Naive thymus-derived CD8-positive, alpha-beta T cell (primary cell): ENCODE measurements at places on chromosomes 7 and 10.

DNA sequence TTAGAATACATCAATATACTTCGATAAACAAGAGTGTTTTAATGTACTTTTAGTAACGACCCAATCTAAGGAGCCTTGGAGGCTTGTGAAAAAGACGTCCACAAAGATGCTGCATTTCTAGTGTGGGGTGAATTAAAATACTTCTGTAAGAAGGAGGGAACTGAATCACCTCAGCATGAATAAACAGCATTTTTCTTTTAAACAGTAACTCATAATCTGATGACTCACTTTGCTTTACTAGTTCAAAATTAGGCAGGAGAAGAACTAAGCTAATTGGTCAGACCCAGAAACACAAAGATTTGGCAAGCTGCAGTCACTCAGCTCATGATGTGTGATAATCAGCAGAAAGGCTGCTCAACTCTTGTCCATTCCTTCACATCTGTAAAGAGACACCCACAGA, 24.2 kb downstream of the NCOA4 start:
- no peak overlapping the region for H3K4me3 ChIP-seq
- no peaks in the 10 kb centered on the region for H3K27me3 ChIP-seq
- peaks cover 2% of the 10 kb centered on the region for H3K4me1 ChIP-seq

DNA sequence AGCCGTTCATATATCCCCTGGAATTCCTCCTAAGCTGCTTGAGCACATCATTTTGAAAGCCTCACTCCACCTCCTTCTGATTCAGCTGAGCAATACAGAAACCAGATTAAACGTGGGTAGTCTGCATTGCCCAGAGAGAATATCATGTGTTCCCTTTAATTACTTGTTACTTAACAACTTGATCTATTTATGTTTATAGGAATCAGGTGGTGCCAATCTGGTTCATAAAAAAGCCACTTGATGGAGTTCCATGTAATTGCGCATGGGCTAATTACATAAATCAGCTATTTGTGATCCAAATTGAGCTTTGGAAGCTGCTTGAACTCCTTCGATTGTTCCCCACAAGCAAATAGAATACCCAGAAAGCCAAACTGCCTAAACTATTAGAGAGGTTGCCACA, 114.7 kb upstream of the ADCY1 start:
- DNase-seq, result no peak
- no peaks in the 10 kb centered on the region for H3K4me1 ChIP-seq

DNA sequence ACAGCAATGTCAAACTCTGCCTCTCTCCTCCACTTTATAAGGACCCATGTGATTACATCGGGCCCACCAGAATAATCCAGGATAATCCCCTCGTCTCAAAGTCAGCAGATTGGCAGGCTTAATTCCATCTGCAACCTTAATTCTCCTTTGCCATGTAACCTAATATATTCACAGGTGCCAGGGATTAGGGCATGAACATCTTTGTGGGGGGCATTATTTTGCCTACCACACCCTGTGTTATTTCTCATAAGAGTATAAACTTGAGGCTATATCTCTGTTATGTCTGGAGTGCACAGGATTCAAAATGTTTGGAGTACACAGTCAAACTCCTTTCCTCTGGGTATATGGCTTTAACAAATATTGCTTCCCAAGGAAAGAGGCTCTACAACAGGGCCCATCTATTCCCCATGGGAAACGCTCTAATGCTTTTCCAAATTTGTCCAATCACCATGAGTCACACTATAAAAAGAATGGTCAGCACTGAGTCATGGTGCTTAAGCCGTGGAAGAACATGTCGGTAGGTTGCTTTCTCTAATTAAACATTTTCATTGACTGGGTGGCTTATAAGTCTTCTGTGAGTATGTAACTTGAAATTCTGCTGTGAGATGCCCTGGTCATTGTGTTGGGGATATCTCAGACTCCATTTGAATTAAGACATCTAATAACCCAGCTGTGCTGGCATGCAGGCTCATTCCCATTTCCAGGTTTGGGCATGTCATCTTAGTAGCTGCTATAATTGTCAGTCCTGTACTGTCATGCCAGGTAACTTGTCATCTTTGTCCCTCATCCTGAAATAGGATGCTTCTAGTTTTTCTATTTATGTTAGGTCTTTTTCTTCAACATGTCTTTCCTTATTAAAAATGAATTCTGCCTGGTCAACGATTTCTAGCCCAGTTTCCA, 11.5 kb upstream of the AKR1B10 start:
- DNase-seq, result no peak
- no peaks in the 10 kb centered on the region for H3K27me3 ChIP-seq
- no peak overlapping the region for H3K27ac ChIP-seq
- H3K4me1 ChIP-seq, result peaks cover 1% of the 10 kb centered on the region
- H3K36me3 ChIP-seq, result no peaks in the 10 kb centered on the region

- no peak overlapping the region for H3K27ac ChIP-seq
- peaks cover 41% of the 10 kb centered on the region for H3K36me3 ChIP-seq
- no peaks in the 10 kb centered on the region for H3K27me3 ChIP-seq
- DNase-seq, result no peak
- no peaks in the 10 kb centered on the region for H3K4me1 ChIP-seq
- H3K4me3 ChIP-seq, result no peak overlapping the region
These were observed 44.2 kb downstream of the RAB11FIP2 start for GRCh38 chr10:118002581-118002980.

GRCh38 chr7:43076606-43077005, 35.8 kb upstream of the HECW1 start:
- H3K4me3 ChIP-seq, result no peak overlapping the region
- no peak for DNase-seq
- H3K27me3 ChIP-seq, result peaks cover 14% of the 10 kb centered on the region
- H3K36me3 ChIP-seq, result no peaks in the 10 kb centered on the region
